ENCODE measurements at places on chromosomes 12 and 14.

GRCh38 chr12:84413656-84414055 lies 498.9 kb downstream of the SLC6A15 start:
- no peak for DNase-seq

DNA sequence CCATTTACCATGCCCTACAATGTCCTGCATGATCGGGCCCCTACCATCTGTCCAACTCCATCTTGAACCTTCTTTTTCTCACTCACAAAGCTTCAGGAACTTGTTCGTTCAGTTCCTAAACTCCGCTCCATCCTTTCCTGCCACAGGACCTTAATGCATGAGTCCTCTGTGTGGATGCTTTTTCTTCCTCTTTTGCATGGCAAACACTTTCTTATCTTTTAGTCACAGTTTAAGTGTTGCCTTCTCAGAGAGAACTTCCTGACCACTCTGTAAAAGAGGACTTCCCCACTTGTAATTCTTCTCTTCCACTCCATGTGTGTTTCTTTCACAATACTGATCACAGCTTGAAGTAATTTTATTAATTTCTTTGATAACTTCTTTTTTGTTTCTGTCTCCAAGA lies 54.4 kb upstream of the ETV6 start:
- DNase-seq: no peak

DNA sequence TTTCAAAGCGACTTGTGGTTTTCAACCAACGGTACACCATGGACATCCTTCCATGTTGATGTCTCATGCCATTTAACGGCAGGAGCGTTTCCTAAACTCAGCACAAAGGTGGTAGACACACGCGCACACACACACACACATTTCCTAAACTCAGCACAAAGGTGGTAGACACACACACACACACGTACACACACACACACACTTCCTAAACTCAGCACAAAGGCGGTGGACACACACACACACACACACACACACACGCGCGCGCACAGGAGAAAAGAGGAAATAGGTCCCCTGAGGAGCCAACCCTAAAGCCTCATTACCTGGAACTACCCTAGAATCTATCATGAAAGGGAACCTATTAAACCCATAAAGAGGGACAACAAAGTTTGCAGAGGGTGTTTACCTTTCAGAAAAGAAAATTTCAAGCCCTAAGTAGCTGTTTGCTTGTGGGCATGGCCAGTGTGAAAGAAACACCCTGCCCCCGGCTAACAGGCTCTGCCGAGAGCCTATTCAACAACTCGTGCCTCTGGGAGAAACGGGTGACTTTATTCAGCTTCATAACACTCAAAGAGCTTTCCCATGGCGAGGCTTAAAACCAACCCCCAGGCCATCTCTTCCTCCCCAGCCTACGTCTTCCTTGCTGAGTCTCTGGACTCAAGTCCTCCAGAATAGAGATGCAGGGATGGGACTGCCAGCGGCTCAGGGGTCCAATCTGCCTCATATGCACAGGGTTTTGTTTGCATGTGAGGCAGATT lies 31.8 kb downstream of the SLC8B1 start:
- no peak for DNase-seq

- DNase-seq: no peak
Observed at GRCh38 chr12:76786986-76787385, 23.1 kb downstream of the ZDHHC17 start.

GRCh38 chr12:129594098-129594497 lies 309.7 kb downstream of the TMEM132D start:
- DNase-seq: no peak

GRCh38 chr12:90970471-90970870 lies 15.5 kb upstream of the CCER1 start:
- no peak for DNase-seq

- no peak for DNase-seq
Observed at GRCh38 chr14:102472791-102473150, 36.8 kb downstream of the ANKRD9 start.

GRCh38 chr14:98580131-98580678 lies 691.8 kb downstream of the BCL11B start:
- DNase-seq: no peak

GRCh38 chr14:50260511-50260910 lies 29.1 kb upstream of the SOS2 start:
- no peak for DNase-seq

- no peak for DNase-seq
Observed at GRCh38 chr12:64256166-64256800, 34.2 kb upstream of the KICS2 start.

DNA sequence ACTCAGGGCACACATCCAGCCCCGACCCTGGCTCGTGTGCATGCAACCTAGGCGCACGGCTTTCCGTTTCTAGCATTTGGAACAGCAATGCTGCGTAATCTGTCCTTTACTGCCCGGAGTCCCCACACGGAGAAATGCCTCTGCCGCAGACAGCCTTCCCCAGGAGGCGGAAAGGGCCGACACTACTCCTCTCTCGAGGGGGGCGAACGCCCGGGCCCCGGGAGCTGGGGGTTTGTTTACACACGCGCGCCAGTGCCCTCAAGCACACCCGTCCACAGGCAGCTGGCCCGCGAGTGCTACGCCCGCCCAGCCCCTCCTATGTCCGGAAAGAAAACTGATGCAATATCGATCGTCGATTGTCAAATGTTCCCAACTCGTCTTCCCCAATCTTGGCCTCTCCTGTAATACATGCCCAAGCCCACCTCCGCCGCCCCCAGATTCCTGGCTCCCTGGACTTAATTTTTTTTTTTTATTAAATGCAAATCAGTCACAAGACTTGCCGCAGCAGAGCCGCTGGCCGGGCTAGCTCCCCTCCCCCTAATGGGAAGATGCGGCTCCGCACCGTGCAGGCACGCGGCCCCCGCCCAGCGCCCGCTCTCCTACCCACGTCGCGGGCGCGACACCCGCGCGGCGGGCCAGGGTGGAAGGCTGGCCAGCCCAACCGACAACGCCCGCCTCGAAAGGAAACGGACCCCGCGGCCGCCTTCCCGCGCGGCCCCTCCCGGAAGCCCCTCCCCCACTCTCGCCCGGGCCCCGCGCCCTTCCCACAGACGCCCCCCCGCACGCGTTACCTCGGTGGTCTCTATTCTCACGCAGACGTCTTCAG lies 642 bp downstream of the SLC38A2 start:
- peak; percentile 63 for DNase-seq

- DNase-seq: no peak
Observed at GRCh38 chr14:30876692-30877091, 2.3 kb downstream of the COCH start.

DNA sequence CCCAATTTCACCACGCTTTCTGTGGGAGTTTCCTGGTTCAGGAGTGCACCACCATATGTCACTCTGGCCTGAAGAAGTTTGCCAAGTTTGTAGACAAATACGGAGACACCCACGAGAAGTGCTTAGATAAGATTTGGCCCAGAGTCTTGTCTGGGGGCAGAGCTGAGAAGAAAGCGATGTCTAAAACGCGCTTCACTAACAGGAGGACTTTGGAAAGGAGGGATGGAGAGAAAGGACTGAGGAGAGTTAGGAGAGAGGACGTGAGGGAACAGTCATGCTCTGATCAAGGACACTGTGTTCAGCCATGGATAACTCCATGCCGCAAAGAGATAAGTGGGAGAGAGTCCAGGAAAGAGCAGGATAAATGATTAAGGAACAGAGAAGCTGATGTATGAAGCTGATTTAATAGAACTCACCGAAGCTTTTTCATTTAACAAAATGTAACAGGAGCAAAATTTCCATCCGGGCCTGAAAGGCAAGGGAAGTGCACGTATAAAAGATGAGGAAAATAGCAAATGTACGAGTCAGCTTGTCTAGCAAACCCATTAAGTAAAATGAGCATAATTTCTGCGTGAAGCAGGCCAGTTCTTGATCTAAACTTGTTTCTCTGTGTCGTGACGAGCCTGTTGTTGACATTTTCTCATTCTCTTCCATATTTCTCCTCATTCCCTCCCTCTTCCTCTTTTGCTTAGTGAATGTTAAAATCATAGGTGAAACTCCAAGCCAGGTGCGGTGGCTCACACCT lies 23.4 kb upstream of the MAP3K9 start:
- DNase-seq: no peak

- no peak for DNase-seq
Observed at GRCh38 chr12:10636611-10637010, 23.2 kb upstream of the MAGOHB start.

- DNase-seq: peak; percentile 3
Observed at GRCh38 chr12:81450920-81451739, 308.0 kb downstream of the PPFIA2 start.

DNA sequence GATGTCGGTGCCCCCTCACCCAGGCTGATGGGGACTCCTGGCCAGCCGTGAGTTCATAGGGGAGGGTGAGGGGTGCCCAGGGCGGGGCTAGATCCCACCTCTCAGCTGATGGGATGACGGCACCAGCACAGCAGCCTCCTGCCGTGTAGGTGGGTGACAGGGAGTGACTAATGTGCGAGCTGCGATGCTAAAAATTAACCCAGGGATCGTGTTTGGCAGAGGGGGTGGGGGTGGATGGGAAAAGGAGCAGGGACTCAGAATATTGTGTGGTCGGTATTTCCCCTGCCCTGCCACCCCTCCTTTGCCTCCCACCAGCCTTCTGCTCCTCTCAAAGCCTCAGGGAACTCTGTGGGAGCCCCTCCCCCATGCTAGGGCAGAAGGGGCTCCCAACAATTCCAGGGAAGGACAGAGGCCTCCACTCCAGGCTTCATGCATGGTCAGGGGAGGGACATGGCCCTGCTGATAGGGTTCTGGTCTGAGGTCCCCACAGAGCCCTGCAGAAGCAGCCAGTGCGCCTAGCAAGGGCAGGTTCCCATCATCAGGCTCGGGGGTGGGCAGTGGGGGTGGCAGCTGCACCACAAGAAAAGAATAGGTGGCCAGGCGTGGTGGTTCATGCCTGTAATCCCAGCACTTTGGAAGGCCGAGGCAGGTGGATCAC lies 12.5 kb downstream of the TAMALIN start:
- no peak for DNase-seq

DNA sequence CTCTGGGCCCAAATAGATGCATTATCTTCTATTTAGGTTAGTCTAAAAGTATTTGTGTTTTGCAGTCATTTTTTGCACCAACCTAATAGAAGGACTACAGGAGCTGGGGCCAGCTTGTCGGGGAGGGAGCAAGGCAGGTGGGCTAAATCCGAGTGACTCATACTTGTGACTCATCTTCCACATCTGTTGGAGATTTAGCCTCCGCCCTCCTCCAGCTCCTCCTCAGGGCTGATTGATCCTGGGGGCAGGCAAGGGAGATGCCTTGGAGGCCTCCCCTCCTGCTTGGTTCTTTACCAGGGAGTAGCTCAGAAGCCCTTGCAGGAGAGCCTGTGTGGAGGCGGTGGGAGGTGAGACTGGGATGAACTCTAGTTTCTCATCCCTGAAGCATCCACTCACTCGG lies 27.9 kb downstream of the RHOF start:
- no peak for DNase-seq

GRCh38 chr14:102079700-102079979 lies 7.2 kb downstream of the HSP90AA1 start:
- no peak for DNase-seq

- DNase-seq: no peak
Observed at GRCh38 chr12:25687226-25687625, 134.1 kb upstream of the LMNTD1 start.

- DNase-seq: no peak
Observed at GRCh38 chr12:67986632-67987031, 2.6 kb upstream of the IFNG-AS1 start.

DNA sequence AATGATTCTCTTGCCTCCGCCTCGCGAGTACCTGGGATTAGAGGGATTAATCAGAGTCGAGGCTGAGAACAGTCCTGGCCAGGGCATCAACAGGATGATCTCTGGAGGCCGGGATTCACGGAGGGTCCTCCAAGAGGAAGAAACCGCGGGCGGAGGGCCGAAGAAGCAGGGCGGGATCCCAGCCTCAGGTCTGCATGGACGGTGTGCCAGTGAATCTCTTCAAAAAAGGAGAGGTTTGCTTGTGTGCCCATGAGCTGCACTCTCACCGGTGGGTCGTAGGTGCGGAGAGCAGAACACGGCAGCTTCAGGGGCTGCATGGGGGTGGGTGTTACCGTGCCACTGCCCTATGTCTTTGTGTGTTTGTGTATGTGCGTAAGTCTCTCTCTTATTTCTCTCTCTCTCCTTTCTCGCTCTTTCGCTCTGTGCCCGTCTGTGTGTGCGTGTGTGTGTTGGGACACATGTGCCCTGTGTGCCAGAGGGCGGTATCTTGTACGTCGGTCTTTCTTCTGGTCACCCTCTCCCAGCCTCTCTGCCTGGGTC lies 768.2 kb upstream of the ALG10B start:
- no peak for DNase-seq

DNA sequence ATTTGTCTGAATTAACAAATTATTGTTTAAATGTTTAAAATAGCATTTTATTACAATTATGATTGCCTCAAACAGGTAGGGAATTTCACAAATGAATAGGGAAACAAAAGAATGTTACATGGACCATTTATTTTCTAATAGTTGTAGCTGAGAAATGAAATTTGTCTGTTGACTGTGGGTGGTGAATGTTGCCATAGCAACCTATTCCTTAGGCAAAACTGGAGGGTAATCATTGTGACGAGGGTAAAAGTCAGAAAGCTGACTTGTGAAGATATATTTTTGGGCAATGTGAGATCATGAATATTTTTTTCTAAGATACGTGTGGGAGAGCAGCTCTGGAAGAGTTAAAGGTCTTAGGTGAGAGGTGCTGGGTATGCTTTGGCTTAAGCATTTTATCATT lies 24.2 kb upstream of the CLEC14A start:
- no peak for DNase-seq

DNA sequence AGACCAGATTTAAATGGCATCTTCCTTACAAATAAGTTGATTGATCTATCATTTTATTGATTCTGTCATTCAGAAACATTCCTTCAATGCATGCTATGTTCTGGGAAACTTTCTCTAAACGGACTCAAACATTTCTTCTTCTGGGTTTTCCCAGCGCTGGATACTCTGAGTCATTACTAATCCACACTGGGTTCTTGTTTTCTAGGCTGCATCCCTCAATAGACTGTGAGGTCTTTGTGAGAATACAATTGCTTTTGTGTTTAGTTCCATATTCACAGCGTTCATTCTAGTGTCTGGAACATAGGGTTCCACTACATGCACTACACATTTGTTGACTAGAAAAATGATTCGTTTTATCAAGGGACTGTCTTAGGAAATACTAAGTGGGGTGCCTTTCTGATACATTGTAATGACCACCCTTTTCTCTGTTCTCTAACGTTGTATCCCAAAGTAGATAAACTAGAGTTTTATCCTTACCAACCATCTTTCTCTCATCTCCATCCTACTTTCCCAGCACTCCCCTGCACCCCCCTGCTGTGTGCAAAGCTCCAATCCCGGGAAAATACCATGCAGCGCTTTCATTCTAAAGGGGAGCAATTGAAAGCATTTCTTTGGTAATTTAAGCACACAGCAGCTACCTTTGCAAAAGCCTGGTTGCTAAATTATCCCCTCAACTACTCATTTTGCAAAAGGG lies 878.7 kb downstream of the DIO2 start:
- no peak for DNase-seq
